ENCODE measurements at places on chromosomes 1 and 21. TPM values are rescaled to one million over a fixed set of nuclear protein-coding genes. Genes with fewer than 3 reads are reported as not detected.

The TNNT2 gene
- total RNA-seq = 63.7 TPM

The C1orf53 gene
- total RNA-seq = 1.3 TPM

The ZC3H11A gene
- total RNA-seq = 84.7 TPM

The PLA2G2C gene
- total RNA-seq = 0.36 TPM

The PAQR6 gene
- total RNA-seq = 48.9 TPM

The IGSF5 gene
- total RNA-seq = not detected

The OR6N2 gene
- total RNA-seq = not detected

The TP53BP2 gene
- 44.1 TPM for total RNA-seq

The RAD54L gene
- total RNA-seq = 1.8 TPM

The RIMKLA gene
- total RNA-seq = 0.49 TPM

The FCER1G gene
- 43.9 TPM for total RNA-seq

The HRNR gene
- total RNA-seq = not detected

The OR2T11 gene
- total RNA-seq = not detected

The GJA4 gene
- 35.9 TPM for total RNA-seq

The LMOD1 gene
- total RNA-seq = 41.6 TPM

The AMY2A gene
- 1.5 TPM for total RNA-seq

The TIAM1 gene
- total RNA-seq = 40.2 TPM

Data from sciatic nerve (tissue), 2 donors.